Left ventricle myocardium superior (tissue), 1 donor: ENCODE measurements at places on chromosomes 5 and 9.

GRCh38 chr5:39599721-39600431 is 175.1 kb upstream of the DAB2 start:
- DNase-seq = no peak

- DNase-seq = no peak
Measured at GRCh38 chr9:98869078-98869745, 61.7 kb downstream of the GALNT12 start.

DNA sequence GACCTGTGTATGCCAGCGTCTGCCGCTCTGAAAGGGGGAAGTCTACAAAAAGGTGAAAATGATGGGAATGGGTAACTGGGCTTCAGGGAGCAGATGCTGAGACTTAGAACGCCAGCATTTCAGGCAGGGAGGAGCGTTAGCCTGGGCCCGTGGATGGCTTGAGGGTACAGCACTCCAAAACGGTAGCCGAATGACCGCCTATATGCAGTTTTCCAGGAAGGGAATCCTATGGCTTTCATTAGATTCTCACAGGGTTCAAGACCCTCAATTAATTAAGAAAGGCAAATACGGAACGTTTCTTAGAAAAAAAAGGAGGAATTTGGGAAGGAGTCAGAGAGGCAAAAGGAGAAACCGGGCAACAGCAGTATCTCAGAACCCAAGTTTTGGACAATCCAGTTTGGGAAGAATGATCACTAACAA is 639 bp downstream of the AMACR start:
- peak; percentile 31 for DNase-seq

DNA sequence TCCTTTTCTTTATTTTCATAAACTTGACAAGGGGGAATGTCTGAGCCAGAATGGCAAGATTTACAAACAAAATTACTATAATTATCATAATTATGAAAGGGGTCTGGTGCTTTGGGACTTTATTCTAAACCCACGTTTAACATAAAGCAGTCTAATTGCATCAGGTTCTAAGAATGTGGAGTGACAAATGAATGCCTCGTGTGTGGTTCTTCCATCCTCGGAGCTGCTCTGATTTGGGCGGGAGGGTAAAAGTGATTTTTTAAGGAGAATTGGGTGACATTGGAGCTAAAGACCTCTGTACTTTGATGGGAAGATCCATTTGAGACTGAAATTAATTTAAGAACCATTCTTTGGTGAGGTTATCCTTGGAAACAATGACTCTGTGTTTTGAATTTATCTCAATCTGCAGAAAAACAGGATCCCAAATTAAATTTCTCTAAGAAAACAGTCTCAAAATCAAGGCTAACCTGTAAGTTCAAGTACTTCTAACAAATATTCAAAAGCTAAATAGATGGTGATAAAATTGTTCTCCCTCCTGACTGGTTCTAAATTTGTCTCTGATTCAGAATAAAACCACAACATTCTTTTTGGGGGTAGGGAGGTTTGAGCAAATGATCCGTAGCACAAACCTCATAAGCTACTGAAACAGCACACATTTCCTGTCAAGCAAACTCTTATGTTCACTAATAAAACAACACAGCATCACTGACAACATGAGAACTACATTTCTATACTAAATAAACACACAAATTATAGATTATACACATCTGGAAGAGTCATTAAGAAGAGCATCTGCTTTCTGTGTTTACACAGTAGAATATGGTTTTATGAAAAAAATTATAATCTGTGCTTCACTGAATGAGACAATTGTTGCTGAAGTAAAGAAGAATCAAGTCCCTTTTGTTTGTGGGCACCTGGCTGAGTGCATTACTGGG is 85.5 kb downstream of the DCP2 start:
- DNase-seq = no peak

GRCh38 chr5:33846851-33847250 is 44.9 kb downstream of the ADAMTS12 start:
- no peak for DNase-seq

DNA sequence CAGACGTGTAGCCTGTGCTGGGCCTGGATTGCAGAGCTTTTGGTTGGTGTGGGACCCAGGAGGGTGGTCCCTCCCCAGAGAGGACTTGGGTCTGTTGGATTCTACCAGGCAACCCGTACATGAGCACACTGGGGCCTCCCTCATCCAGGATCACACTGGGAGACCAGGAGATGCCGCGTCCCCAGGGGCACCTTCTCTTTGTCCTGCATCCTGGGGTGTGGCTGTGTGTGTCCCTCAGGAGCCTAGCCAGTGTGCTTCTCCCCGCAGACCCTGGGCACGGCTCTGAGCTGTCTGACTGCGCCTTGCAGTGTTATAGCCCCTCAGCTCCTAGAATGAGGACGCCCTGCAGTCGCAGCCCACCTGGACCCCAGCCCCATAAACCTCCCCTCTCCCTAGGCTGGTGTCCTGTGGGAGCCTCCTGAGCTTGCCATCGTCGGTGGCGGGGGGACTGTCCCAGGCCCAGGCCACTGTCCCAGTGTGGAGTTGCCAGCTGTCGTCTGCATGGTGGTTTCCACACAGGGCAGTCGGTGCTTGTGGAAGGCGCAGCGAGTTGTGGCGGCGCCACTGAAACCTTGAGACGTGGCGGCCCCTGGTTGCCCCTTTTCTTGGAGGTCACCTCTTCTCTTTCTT is 27.6 kb downstream of the CEP72 start:
- DNase-seq = no peak

DNA sequence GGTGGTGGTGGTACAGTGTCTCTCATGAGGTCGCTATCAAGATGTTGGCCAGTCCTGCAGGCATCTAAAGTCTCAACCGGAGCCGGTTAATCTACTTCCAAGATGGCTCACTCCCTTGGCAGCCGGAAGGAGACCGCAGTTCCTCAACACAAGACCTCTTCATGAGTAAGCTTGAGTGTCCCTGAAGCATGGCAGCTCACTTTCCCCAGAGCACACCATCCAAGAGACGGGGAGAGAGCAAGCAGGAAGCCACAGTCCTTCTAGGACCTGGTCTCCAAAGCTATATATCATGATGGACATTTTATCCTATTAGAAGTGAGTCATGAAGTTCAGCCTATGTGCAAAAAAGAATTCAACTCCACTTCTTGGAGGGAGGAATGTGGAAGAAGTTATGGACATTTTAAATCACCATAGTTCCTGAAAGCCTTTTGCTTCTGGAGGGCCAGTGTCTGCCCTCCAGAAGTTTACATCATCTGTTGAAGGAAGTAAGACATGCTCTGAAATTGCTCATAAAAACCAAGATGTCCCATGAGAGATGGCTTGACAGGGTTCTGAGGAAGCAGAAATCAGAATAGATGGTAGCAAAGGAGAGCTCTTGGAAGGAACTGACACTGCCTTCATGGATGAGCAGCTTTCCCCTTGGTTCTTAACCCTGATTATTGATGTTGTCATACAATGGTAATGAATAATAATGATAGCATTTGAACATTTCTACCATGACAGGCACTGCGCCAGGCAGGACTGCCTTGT is 21.3 kb downstream of the GALNT10 start:
- no peak for DNase-seq

DNA sequence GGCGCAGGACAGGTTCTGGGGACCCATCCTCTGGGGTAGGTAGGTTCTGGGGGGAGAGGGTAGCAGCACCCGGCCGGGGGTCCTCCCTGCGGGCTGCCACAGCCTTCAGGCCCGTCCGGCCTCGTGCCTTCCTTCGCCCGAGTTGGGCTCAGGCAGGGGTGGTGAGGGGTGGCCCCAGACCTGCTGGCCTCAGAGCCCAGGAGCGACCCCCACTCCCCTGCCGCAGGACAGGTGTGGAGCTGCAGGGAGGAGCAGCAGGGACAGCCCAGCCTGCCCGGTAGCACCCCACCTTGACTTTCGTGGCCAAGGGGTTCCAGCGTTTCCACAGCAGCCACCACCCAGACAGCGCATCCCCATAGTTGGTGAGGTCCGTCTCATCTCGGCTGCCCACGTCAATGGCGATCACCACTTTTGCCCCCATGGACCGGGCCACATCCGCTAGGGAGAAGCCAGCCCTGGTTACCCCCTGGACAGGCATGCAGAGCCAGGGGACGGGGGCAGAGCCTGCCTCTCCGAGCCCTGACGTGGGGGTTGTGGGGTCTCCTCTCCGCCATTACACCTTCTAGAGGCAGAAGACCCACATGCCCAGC is 3.4 kb upstream of the NSMF start:
- DNase-seq = no peak

- DNase-seq = no peak
Measured at GRCh38 chr5:132209131-132209530, 18.5 kb downstream of the P4HA2 start.

GRCh38 chr9:132978451-132979131 is at the start of gene GFI1B:
GFI1B (plus strand) TSS chr9:132978694; CDS start chr9:132986679, 7,985 bp downstream.
- DNase-seq = no peak

DNA sequence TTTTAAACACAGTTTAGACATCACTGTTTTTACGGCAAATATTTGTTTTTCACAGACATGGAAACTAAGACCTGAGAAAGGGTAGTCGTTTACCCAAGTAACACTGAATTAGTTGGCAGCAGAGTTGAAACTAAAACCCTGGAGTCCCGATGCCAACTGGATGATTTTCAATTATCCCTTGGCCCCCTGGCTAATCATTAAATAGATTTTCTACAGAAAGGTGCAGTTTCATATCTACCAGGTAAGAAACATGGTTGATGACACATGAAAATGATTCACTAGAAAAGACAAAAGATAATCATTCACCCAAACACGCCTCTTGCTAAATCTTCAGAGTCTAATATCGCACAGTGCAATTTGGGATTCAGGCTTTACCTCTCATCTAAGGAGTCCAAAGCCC is 136.9 kb downstream of the SEMA5A start:
- no peak for DNase-seq

GRCh38 chr5:16546732-16547131 is 70.1 kb downstream of the RETREG1 start:
- DNase-seq = no peak

DNA sequence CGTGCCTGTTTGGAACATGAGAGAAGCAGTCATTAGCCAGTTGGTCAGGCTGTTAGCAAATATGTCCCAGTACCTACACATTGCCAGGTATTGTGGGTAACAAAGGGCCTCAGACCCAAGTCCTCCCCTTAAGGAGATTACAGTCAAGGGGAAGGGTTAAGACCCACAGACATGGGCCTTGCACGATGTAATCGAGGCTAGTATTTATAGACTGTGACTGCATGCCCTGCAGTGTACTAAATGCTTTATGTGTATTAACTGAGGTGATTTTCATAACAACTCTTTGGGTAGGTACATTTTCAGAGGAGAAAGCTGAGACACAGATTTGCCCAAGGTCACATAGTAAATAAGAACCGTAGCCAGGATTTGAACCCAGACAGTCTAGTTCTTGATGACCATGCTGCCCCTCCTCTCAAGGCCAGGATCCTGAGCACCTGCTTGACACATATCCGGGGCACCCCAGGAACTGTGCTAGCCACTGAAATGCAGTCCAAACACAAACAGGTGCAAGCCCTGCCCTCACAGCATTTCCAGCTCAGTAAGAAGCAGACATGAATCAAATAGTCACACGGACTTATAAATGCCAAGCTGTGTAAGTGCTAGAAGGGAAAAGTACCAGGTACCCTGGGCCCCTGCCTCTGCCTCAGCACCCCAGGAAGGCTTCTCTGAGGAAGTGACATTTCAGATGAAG is 32.0 kb upstream of the GRPEL2 start:
- DNase-seq = no peak

DNA sequence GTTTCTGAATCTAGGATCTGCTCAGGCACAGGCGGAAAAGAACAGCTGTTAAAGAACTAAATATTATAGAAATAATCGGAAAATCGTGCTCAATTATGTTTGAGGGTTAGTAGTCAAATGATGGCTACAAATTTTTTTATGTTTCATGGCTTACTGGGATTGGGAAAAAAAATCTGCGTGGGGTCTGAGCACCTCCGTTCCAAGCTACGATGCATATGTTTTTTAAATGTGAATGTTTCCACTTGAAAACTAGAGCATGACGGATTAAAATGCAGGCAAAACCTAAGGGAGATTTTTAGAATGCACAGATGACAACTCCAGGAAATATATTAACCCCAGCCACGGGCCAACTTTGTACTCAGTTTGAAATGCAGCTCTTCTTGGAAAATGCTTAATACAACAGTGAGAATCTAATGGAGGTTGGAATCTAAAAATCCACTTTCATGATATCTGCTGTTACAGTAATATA is 5.3 kb downstream of the OTP start:
- DNase-seq = no peak

DNA sequence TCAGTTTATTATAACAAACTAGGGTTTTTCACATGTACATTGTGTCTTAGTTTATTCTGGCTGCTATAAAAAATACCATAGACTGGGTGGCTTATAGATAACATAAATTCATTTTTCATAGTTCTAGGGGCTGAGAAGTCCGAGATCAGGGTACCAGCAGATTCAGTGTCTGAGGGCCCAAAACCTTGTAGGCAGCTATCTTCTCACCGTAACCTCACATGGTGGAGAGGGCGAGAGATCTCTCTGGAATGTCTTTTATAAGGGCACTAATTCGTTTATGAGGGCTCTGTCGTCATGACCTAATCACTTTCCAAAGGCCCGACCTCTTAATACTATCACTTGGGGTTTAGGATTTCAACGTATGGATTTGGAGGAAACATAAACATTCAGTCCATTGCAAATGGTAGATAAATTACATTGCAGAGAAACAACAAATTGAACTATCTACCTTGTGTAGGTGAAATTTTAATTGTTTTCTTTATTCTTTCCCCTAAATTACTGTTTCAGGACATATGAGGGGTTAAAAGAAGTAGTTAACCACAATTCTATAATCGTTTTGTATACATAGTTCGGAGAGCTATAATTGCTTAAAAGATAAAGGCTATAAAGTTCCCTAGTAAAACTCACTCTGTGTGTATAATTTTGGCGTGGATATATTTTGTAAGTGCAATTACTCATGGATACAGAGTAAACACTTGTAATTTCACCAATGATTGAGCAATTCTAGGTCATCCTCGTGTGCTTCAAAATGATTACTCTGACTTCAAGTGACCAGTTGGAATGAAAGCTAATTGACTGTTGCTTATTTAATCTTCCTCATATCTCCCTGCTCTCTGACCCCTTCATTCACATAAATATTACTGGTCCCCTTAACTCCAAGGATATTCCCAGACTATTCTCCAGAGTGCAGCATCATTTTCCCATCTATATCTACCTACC is 247.5 kb upstream of the TMEM161B start:
- DNase-seq = no peak

- no peak for DNase-seq
Measured at GRCh38 chr5:149024477-149024876, 38.4 kb downstream of the SH3TC2 start.

GRCh38 chr9:94042516-94043360 is 41.5 kb upstream of the PTPDC1 start:
- DNase-seq = no peak

GRCh38 chr9:27367921-27368315 is 71.0 kb upstream of the EQTN start:
- DNase-seq = no peak
